ENCODE measurements at places on chromosomes 4 and X. TPM values are rescaled to one million over a fixed set of nuclear protein-coding genes. Genes with fewer than 3 reads are reported as not detected.

Gene IL13RA2
- total RNA-seq, result 0.17 TPM

Gene RAB40AL
- total RNA-seq, result not detected

Gene MEPE
- 0.07 TPM for total RNA-seq

Gene MAGEA8
- not detected for total RNA-seq

Gene SMPX
- total RNA-seq, result 1.4 TPM

Gene SLC16A2
- total RNA-seq, result 13.8 TPM

Gene GYPB
- total RNA-seq, result not detected

Gene TMSB15A
- 55.3 TPM for total RNA-seq

Gene SPANXA2
- not detected for total RNA-seq

Gene TCP11X2
- 0.72 TPM for total RNA-seq

Gene PPP1R3F
- total RNA-seq, result 6.4 TPM

Gene GPC3
- 874 TPM for total RNA-seq

Gene UGT2B11
- 17.1 TPM for total RNA-seq

Gene PAGE2B
- total RNA-seq, result not detected

Gene DYNLT3
- total RNA-seq, result 42.8 TPM

Gene BDH2
- total RNA-seq, result 118 TPM

Gene PABPC1L2B
- not detected for total RNA-seq

Gene FRAS1
- 31.9 TPM for total RNA-seq

Gene CXXC4
- 14.9 TPM for total RNA-seq

Gene ITIH6
- total RNA-seq, result not detected

Gene FOXP3
- total RNA-seq, result not detected

Gene ENPEP
- 8.7 TPM for total RNA-seq

Gene MAGEA2B
- total RNA-seq, result not detected

Gene MAGEA11
- total RNA-seq, result not detected

Gene NHSL2
- total RNA-seq, result 1.3 TPM

Gene MAGEA10
- not detected for total RNA-seq

Gene SPANXD
- total RNA-seq, result not detected

Gene EPGN
- 1.2 TPM for total RNA-seq

Gene NAA11
- total RNA-seq, result not detected

Gene PAGE1
- total RNA-seq, result not detected

Gene P2RY4
- total RNA-seq, result 0.87 TPM

Gene BMP3
- 7.7 TPM for total RNA-seq

Gene SHROOM4
- 7.1 TPM for total RNA-seq

Gene TEX13C
- total RNA-seq, result not detected

Gene SNCA
- total RNA-seq, result 8.9 TPM

Gene IL9R
- not detected for total RNA-seq

Gene CAPN6
- total RNA-seq, result 24.4 TPM

Gene PHEX
- total RNA-seq, result 0.27 TPM

Gene MAGEA1
- not detected for total RNA-seq

Gene GAGE1
- not detected for total RNA-seq
